Gastroesophageal sphincter (tissue), 4 donors: ENCODE measurements at places on chromosomes 7 and 10. TPM values are rescaled to one million over a fixed set of nuclear protein-coding genes. Genes with fewer than 3 reads are reported as not detected.

DNA sequence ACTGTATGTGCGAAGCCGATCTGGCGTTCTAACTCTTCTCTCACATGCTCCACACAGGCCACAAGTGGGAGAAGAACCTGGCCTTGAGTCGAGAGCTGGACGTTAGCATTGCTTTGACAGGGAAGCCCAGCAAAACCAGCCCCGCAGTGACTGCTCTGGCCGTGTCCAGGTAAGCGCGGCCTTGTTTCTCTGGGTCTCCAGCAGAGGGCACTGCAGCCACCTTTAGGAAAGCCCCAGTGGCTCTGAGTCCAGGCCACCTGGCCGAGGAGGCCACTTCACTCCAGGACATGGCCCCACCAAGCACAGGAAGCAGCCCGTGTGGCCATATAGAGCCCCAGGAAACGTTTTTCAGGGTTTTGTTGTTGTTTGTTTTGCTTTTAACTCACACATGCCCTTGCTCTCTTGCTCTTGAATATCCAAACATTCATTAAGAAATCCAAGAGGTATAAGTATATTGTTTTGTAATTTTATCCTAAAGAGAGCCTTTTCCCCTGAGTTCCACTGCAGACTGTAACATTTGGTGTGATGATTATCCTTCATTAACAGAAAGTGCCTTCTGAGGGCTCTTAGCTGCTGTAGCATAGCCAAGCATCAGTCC, 41.8 kb upstream of the LRRC18 start:
- ATAC-seq = no peak

DNA sequence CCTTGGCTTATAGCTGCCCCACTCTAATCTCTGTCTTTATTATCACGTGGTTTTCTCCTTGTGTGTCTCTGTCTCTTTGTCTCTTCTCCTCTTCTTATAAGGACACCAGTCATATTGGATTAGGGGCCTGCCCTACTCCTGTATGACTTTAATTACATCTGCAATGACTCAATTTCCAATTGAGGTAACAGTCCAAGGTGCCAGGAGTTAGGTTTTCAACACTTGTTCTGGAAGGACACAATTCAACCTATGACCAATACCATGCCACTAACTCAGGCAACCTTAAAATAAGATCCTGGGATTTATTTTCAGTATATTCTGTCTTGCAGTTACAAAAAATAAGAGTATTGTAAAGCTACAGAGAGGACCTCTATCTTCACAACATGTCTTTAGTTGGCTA, 21.6 kb upstream of the MET start:
- no peak for ATAC-seq

GRCh38 chr10:33571616-33572015, 237.1 kb upstream of the NRP1 start:
- no peak for ATAC-seq

DNA sequence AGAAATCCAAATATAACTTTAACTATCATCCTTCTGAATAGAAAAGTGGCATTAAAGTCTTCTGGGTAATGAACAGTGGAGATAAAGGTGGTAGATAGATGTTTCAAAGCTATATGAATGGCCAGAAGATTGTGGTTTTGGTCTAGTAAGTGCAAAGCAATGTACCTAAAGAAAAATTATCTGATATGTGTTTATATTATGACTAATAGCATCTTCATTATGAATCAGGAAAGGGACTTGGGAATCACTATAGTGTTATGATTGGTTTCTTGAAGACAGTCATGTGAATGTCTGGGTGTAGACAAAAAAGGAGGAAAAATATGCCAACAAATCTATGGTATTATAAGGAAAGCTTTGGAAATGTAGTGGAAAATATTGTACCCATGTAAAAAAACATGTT, 3.0 kb downstream of the ZNF518A start:
- ATAC-seq = no peak

GRCh38 chr7:131600085-131600881, 43.9 kb upstream of the PODXL start:
- ATAC-seq = no peak

DNA sequence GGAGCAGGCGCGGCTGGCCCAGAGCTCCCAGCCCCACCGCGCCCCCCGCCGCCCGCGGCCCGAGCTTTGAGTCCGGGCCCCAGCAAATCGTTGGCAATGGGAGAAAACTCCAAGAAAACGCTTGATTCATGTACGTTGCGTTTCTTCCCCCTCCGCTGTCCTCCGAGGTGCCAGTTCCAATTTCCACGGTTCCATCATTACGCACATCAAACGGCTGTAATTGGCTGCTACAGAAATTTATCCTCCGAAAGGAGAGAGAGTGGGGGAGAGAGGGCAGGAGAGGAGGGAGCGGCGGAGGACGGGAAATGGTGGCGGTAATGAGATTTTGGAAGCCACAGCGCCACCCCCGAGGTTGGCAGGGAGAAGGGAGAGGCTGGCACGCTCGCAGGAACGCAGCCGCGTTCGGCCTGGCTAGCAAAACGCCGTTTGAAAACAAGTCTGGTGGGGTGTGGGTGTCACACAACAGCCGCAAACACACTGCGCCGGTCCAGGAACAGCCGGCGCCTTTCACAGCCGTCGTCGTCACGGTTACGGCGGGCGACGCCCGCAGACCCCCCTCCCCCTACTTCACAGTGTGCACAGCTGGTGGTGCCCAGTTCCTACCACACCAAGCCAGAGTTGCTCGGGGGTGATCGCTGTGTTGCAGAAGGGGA, 57.5 kb downstream of the UNCX start:
- no peak for ATAC-seq

DNA sequence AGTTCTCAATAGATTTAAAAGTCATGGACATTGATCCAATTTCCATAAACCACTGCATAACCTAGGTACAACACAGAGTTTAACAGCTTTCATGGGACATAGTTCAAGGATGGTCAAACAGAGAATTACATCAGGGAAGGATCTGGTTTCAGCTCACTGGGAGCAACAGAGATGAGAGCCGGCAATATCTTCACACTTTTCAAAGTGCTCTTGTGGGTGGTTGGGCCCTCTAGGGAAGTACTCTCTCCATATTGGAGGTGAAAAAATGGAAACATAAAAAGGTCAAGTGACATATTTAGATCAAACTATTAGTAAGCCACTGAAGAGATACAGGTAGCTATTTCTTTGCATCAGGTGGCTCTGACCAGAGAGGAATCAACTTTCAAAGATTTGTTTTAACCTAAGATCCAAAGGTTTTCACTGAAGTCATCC, 61.8 kb upstream of the LRRN3 start:
- ATAC-seq = no peak

- no peak for ATAC-seq
Measured at GRCh38 chr7:11642841-11643240, 189.2 kb downstream of the THSD7A start.

- no peak for ATAC-seq
Measured at GRCh38 chr10:68109331-68109730, at the start of gene MYPN. Gene MYPN (plus strand): TSS chr10:68109488. CDS start chr10:68121439, 11,951 bp downstream.

DNA sequence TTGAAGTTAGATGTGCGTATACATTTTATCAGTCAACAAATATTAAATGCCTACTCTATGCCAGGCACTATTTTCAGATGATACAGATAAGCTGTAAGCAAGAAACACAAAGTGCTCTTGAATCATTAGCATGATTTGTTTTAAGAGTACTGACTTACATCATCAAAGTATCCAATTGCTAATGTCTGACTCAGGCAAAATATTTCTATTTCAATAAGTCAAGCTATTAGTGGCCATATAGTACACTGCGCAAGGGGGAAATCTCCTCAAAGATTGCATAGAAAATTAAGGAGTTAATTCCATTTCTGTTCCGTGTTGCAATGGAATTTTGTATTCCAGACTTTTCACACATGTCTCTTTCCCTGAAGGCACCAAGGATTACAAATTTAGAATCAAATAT, 46.1 kb upstream of the DNAJC1 start:
- no peak for ATAC-seq

DNA sequence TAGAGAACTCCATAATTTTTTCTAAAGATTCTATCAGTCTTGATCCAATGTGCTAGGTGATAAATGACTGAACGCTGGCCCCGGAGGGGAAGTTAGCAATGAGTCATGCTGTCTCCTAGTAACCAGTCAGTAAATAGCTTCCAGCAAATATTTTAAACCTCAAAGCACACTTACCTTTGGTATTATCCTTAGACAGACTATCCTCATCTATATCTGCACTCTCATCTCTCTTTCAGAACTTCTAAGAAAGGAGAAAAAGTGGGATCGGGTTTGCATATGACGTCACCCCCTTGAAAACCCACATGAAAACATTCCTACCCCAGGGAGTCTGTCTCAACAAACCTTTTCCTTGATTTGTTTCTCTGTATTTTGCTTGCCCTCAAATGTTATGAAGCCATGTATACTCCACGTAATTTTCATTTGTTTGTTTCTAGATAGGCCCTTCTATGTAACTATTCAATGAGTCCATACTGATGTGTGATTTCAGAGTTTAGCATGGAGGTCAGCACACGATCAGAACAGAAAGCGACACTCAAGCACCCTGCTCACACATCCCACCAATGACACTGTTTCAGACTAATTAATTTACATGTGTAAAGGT, 174.9 kb upstream of the NRP1 start:
- peak; percentile 80 for ATAC-seq

- no peak for ATAC-seq
Measured at GRCh38 chr10:33783078-33783477, 448.6 kb upstream of the NRP1 start.

- ATAC-seq = peak; percentile 62
Measured at GRCh38 chr10:119375574-119376272, 166.8 kb downstream of the RGS10 start.

GRCh38 chr7:71261066-71261465, 129.1 kb downstream of the GALNT17 start:
- no peak for ATAC-seq

DNA sequence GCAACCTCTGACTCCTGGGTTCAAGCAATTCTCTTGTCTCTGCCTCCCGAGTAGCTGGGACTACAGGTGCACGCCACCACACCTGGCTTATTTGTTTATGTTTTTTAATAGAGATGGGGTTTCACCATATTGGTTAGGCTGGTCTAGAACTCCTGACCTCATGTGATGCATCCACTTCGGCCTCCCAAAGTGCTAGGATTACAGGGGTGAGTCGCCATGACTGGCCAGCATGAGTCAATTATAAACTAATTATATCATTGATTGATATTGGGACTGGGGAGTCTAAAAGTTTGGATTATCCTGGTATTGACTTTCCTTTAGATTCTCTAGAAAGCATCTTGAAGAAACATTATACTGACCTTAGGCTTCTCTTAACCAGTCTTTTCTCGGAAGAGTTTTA, 73.9 kb upstream of the CCNY start:
- ATAC-seq = no peak

GRCh38 chr10:28841625-28842024, 164.3 kb downstream of the BAMBI start:
- no peak for ATAC-seq

- no peak for ATAC-seq
Measured at GRCh38 chr7:87129848-87130247, 22.4 kb upstream of the DMTF1 start.

- no peak for ATAC-seq
Measured at GRCh38 chr7:26198781-26199169, 1.8 kb downstream of the HNRNPA2B1 start.

DNA sequence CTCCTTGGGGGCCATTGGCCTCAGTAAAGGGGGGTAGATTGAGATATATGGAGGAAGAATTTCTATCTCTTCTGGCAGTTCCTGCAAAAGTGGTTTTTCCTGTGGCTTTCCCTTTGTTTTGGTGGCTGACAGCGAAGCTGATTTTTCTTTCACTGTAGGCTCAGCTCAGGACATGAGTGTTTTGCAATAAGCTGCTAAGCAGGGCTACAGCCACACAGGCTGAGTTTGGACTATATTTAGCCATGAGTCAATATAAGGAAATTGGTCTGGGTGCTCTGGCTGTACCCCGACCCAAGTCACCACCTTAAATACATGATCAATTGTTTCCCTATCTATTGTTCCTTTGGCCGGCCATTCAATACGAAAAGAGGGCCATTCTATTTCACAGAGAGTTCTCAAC, 212.7 kb upstream of the KCND2 start:
- no peak for ATAC-seq

DNA sequence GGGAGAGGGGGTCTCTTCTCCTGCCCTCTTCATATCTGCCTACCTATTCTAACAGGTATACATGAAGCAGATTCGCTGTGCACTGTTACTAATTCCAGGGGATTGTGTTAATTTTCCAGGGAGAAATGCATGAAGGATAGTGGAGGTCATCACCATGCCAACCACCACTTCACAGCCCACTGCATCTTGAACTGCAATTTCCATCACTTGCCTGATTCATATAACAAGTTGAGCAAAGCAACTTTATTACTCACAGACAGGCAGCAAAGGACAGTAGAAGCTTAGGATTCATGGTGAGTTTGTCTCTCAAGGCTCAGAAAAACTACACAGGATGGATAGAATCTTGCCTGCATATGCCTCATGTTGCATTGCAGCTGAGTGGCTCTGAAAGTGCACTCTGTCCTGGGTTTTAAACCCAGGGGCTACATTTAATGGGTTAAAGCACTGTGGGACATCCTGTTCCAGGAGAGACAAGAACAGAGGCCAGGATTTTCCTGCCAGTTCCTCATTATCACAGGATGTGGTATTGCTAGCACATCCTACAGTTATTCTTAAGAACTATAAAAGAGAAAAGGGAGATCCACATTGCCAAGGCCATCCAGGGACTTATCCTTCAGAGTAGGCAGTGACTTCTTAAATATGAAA, 136.9 kb upstream of the PRSS1 start:
- ATAC-seq = no peak

DNA sequence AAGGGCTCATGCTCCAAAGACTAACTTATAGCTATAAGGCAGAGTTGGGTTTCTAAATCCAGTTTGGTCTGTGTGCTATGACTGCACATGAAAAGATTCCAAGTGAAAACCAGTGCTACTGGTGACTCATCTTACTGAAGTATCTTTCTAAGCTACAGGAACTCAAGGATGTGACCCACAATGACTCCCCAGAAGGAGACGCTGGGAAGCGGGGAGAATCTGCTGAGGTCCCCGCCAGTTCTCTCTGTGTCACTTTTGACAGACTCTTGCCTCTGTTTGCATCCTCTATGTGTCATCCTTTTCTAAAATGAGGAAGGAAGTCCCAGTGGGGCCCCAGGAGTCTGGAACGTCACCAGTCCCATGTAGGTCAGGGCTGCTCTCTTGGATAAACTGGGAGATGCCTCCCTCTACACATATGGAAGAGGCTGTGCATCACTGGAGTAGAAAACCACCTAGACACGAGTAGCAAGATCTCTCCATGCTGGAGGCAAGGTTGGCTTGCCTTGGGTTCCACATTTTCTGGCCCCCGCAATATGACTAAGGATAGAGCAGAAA, 28.8 kb upstream of the GPR26 start:
- no peak for ATAC-seq

ICA1 gene
- 11.7 TPM for total RNA-seq

AKR1C8 gene
- total RNA-seq = not detected

PLA2G12B gene
- not detected for total RNA-seq

CALCR gene
- not detected for total RNA-seq

PRSS37 gene
- total RNA-seq = not detected

GNG11 gene
- 36.5 TPM for total RNA-seq

PRKCQ gene
- total RNA-seq = 5.6 TPM

SPDYE16 gene
- total RNA-seq = not detected

GRM3 gene
- total RNA-seq = not detected

KCNK18 gene
- total RNA-seq = not detected

PAPSS2 gene
- 4.4 TPM for total RNA-seq

CLDN15 gene
- 6.8 TPM for total RNA-seq

FOXP2 gene
- 43.3 TPM for total RNA-seq

SFMBT2 gene
- total RNA-seq = 13.6 TPM

TRIM50 gene
- 0.78 TPM for total RNA-seq
